ENCODE measurements at places on chromosomes 5 and 9. TPM values are rescaled to one million over a fixed set of nuclear protein-coding genes. Genes with fewer than 3 reads are reported as not detected.

- no peak overlapping the region for H3K27ac ChIP-seq
- no peaks in the 10 kb centered on the region for H3K4me1 ChIP-seq
- no peaks in the 10 kb centered on the region for H3K36me3 ChIP-seq
- H3K4me3 ChIP-seq: no peak overlapping the region
- DNase-seq: no peak
These were observed 29.8 kb downstream of the SLC24A2 start for GRCh38 chr9:19759066-19759465.

DNA sequence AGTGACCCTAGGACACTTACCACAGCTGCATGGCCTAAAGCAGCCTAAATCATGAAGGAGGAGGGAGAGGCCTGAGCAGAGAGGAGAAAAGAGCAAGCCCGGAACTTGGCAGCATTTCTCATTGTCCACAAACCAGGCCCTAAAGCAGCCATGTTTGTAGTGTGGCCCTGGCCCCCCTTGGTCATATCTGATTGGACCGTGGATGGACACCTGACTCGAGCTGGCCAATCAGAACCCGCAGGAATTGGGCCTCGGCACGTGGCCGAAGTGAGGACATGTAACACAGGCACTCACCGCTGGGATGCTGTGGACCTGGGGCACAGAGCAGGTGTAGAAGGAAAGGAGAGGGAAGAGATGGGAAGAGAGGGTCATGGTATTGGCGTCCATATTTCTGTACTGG is 56.9 kb downstream of the ASS1 start:
- H3K36me3 ChIP-seq: no peaks in the 10 kb centered on the region
- H3K4me1 ChIP-seq: no peaks in the 10 kb centered on the region
- no peaks in the 10 kb centered on the region for H3K27me3 ChIP-seq
- no peak for DNase-seq
- H3K4me3 ChIP-seq: no peak overlapping the region

- H3K4me1 ChIP-seq: no peaks in the 10 kb centered on the region
- no peak for DNase-seq
- H3K27me3 ChIP-seq: no peaks in the 10 kb centered on the region
- no peaks in the 10 kb centered on the region for H3K36me3 ChIP-seq
- no peak overlapping the region for H3K27ac ChIP-seq
- no peak overlapping the region for H3K4me3 ChIP-seq
These were observed 5.4 kb upstream of the DOCK8 start for GRCh38 chr9:209143-209758.

- H3K27me3 ChIP-seq: no peaks in the 10 kb centered on the region
- 0 out of 2 replicates have a peak, but pooled peaks cover 3% of the 10 kb centered on the region for H3K36me3 ChIP-seq
- H3K4me1 ChIP-seq: no peaks in the 10 kb centered on the region
- H3K27ac ChIP-seq: no peak overlapping the region
- no peak for DNase-seq
These were observed 67.3 kb downstream of the SNX30 start for GRCh38 chr9:112817860-112818203.

DNA sequence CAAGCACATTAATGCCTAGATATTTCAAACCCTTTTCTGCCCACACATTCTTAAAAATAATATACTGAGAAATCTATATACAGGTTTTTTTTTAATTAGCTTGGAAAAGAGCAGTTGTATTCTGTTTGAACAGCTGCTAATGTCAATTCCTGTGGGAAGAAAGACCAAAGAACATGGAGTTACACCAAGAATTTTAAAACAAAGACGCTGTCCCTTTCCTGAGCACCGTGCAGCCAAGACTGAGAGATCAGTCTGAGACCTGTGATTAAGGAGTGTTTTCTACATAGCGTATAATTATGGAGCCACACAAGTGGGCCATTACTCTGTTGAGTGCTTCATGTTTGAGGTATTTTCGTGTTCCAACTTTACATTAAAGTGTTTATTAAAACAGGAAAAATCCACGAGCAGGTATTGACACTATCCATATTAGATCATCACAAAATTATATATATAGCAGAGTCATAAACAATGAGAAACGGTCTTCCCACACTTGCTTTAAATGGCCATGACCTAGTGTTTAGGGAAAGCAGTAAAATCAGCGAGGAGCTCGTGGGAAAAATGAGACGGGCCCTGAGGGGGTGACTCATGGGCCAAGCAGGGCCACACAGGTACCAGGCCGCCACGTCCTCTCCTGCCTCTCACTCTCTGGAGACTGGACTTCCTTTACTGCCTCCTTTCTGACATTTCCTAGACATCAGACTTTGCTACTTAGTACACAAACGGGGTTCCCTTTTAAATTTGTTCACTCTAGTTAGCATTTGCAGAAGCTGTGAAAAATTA is 153.1 kb upstream of the OTULINL start:
- H3K27me3 ChIP-seq: no peaks in the 10 kb centered on the region
- peak overlapping the region; percentile 68 for H3K27ac ChIP-seq
- H3K4me3 ChIP-seq: no peak overlapping the region
- H3K36me3 ChIP-seq: peaks cover 61% of the 10 kb centered on the region
- peaks cover 35% of the 10 kb centered on the region for H3K4me1 ChIP-seq

GRCh38 chr5:164636456-164636855 is 1131.0 kb downstream of the MAT2B start:
- no peak overlapping the region for H3K4me3 ChIP-seq
- H3K27ac ChIP-seq: no peak overlapping the region
- H3K27me3 ChIP-seq: no peaks in the 10 kb centered on the region
- no peak for DNase-seq
- H3K4me1 ChIP-seq: no peaks in the 10 kb centered on the region
- H3K36me3 ChIP-seq: no peaks in the 10 kb centered on the region

DNA sequence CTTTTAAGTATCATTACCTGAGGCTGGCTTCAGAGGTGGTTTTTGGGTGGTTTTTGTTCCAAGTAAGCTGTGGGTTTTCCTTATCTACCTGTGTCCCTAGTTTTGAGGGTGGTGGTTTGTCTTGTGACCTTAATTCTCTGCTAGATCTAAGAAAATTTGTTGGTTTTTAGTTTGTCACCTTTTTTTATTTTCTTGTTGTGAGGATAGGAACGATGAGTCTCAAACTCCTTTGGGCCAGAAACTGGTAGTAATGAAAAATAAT is 73.3 kb downstream of the KCNN2 start:
- no peak overlapping the region for H3K27ac ChIP-seq
- H3K4me1 ChIP-seq: no peaks in the 10 kb centered on the region
- no peak overlapping the region for H3K4me3 ChIP-seq
- DNase-seq: no peak
- peaks cover 3% of the 10 kb centered on the region for H3K27me3 ChIP-seq

- H3K27me3 ChIP-seq: no peaks in the 10 kb centered on the region
- H3K27ac ChIP-seq: no peak overlapping the region
- DNase-seq: no peak
- H3K36me3 ChIP-seq: no peaks in the 10 kb centered on the region
These were observed 156.2 kb downstream of the PPP2R2B start for GRCh38 chr5:146722361-146722779.

DNA sequence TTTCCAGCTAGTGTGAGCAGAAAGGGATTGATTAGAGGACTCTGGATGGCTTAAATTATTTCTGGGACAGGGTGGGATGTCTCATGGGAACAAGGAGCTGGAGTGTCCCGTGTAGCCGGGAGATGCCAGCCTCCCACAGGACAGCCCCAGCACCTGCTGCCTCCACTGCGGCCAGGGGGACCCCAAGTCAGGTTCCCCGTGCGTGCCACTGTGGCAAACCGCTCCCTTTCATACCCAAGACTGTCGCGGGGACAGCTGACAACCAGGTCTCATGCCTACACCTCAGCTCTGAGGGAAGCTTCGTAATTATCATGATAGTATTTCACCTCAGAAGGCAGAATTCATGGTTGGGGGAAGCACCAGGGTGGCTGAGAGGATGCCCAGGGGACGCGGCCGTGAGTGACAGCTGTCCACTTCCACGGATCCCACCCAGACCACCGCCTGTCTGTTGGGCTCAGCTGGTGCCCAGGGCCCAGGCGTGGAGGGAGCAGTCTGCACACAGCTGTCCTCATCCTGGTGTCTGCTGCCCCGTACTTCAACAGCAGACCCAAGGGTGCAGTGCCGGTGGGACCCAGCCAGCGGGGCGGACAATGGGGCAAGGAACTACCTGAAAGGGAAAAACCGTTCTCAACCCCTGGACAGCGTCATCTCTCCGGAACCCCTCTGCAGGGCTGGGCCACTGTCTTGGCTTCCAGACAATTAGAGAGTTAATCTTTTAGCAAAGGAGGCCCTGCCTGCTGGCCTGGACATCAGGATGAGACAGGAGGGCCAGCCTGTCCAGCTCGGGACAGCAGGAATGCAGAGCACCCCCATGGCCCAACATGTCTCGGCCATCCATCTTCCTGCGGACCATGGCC is 166.9 kb downstream of the OLFM1 start:
- H3K36me3 ChIP-seq: no peaks in the 10 kb centered on the region
- H3K27ac ChIP-seq: no peak overlapping the region
- no peaks in the 10 kb centered on the region for H3K27me3 ChIP-seq
- no peak overlapping the region for H3K4me3 ChIP-seq

DNA sequence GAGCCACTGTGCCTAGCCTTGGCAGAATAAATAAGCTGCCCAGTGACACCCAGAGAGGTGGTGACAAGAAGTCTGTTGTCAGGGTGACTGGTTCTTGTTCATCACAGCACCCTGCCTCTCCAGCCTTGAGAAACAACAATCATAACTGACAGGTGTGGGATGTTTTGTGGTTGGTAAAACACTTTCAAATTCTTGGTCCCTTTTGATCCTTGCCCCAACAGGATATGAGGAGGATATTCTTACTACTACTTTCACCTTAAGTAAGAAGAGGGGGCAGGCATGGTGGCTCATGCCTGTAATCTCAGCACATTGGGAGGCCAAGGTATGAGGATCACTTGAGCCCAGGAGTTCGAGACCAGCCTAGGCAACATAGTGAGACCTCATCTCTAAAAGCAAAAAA is 14.2 kb upstream of the FRRS1L start:
- no peak overlapping the region for H3K27ac ChIP-seq
- no peaks in the 10 kb centered on the region for H3K27me3 ChIP-seq
- no peaks in the 10 kb centered on the region for H3K36me3 ChIP-seq
- no peak for DNase-seq
- no peaks in the 10 kb centered on the region for H3K4me1 ChIP-seq

- peaks cover 11% of the 10 kb centered on the region for H3K4me1 ChIP-seq
- peaks cover 49% of the 10 kb centered on the region for H3K27me3 ChIP-seq
- no peaks in the 10 kb centered on the region for H3K36me3 ChIP-seq
- H3K4me3 ChIP-seq: no peak overlapping the region
- DNase-seq: no peak
These were observed 305.7 kb upstream of the KCNN2 start for GRCh38 chr5:114056185-114056538.

DNA sequence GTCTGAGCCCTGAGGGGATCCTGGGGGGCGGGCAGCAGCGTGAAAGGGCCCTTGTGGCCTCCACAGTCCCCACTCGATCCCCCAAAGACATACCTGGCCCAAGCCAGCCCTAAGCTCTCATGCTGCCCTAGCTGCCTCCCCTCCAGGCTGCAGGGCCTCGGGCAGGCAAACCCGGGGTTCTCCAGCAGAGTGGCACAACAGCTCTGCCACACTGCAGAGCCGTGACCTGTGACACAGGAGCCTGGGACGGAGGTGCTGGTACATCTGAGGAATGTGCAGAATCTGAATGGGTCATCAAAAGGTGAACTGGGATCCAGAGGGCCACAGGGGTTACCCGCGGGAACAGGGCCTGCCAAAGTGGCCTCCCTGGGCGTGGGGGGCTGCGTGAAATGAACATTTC is 163.2 kb downstream of the DAB2IP start:
- H3K4me1 ChIP-seq: no peaks in the 10 kb centered on the region
- H3K36me3 ChIP-seq: no peaks in the 10 kb centered on the region
- H3K4me3 ChIP-seq: no peak overlapping the region
- DNase-seq: no peak

GRCh38 chr5:43304525-43304924 is 8.7 kb downstream of the HMGCS1 start:
- H3K4me1 ChIP-seq: no peaks in the 10 kb centered on the region
- H3K27me3 ChIP-seq: no peaks in the 10 kb centered on the region
- no peak for DNase-seq
- H3K27ac ChIP-seq: no peak overlapping the region

DNA sequence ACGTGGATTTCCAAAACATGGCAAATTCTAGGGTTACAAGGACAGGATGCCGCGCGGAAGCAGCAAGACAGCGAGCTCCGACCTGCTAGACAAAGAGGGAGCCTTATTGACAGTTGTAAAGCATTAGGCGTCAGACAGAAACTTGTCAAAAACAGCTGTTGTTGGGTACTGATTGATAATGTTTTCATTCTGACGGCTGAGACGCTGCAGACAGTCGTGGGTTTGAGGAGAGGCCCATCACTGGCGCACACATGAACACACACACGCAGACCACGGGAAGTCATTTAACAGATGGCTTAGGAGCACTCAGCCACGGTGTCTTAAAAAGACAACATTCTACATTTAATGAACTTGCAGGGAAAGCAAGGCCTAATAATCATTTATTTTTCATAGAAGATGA is 324.0 kb downstream of the NDUFS4 start:
- no peak overlapping the region for H3K27ac ChIP-seq
- no peaks in the 10 kb centered on the region for H3K27me3 ChIP-seq
- DNase-seq: no peak
- H3K36me3 ChIP-seq: no peaks in the 10 kb centered on the region

GRCh38 chr5:38911933-38912332 is 66.1 kb downstream of the OSMR start:
- H3K4me1 ChIP-seq: no peaks in the 10 kb centered on the region
- DNase-seq: no peak

GRCh38 chr5:160438316-160439204 is 16.9 kb downstream of the PTTG1 start:
- no peak overlapping the region for H3K27ac ChIP-seq
- no peaks in the 10 kb centered on the region for H3K36me3 ChIP-seq
- peak; percentile 67 for DNase-seq
- H3K27me3 ChIP-seq: no peaks in the 10 kb centered on the region
- H3K4me1 ChIP-seq: peaks cover 26% of the 10 kb centered on the region

GRCh38 chr5:108059334-108059733 is 322.6 kb downstream of the FBXL17 start:
- H3K4me3 ChIP-seq: no peak overlapping the region
- H3K27ac ChIP-seq: no peak overlapping the region
- DNase-seq: no peak
- no peaks in the 10 kb centered on the region for H3K36me3 ChIP-seq
- H3K4me1 ChIP-seq: no peaks in the 10 kb centered on the region

KCNIP1 gene
- total RNA-seq: 3.1 TPM

AIF1L gene
- 0.19 TPM for total RNA-seq

IL13 gene
- not detected for total RNA-seq

PRUNE2 gene
- 2.2 TPM for total RNA-seq

SLC45A2 gene
- not detected for total RNA-seq

C5orf52 gene
- total RNA-seq: not detected
